ENCODE measurements at places on chromosomes 2 and 18. TPM values are rescaled to one million over a fixed set of nuclear protein-coding genes. Genes with fewer than 3 reads are reported as not detected.

The PPP1R1C gene
- total RNA-seq, result 1.5 TPM

The LOXHD1 gene
- total RNA-seq, result not detected

The LRRTM4 gene
- not detected for total RNA-seq

The IL36RN gene
- total RNA-seq, result not detected

The SNTG2 gene
- not detected for total RNA-seq

DNA sequence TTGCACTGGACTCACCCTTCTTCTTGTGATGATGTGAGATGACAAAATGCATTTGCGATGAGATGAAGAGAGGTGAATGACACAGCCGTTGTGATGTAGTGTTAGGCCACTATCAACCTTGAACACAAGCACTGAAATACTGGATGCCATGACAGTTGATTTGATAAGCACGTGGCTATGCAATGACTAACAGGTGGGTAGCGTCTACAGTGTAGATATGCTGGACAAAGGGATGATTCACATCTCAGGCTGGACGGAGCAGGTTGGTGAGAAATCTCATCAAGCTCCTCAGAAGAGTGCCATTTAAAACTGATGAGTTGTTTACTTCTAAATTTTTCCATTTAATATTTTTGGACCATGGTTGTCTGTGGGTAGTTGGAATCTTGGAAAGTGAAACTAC is 375.8 kb upstream of the LYPD1 start:
- peak; percentile 19 for DNase-seq

- DNase-seq, result no peak
Observed at GRCh38 chr2:142745691-142746090, 131.8 kb upstream of the KYNU start.

GRCh38 chr2:98468621-98469236 is 24.1 kb downstream of the INPP4A start:
- peak; percentile 29 for DNase-seq

GRCh38 chr2:159010340-159010739 is 41.9 kb downstream of the TANC1 start:
- peak; percentile 71 for DNase-seq

- peak; percentile 27 for DNase-seq
Observed at GRCh38 chr2:209771474-209772289, at the start of gene UNC80. TSS of gene UNC80 (plus strand) at chr2:209771832. CDS start at chr2:209772073, 241 bp downstream.

DNA sequence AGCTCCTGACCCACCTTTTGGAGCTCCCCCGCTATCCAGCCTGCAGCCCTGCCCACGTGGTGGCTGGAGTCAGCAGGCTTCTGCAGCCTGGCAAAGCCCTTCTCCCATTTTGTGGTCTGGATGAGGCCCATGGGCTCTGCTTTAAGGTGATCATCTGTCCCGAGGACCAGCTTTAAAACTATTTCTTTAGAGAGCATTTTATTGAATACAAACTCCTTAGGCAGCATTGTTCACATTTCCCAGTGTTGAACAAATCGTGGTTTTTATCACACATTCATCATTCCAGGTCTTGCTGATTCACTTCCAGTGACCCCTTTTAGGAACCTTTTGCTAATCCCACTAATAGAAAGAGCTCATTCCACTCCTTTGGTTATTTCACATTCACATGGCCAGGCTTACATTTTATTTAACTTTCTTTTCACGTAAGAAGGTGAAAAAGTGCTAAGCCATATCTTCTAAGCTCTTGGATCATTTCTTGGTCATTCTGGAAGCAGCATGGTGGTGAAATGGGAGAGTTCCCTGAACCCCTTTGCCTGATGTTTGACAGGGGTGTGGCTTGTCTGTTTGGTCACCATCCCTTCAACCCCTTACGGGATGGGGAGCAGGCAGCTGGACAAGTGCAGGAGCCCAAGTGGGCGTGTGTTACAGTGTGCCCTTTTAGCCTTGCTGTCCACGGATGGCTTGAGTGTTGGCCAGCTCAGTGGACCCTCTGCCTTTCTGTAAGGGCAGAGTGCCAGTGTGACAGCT is 80.4 kb upstream of the RAPGEF4 start:
- DNase-seq, result peak; percentile 94

DNA sequence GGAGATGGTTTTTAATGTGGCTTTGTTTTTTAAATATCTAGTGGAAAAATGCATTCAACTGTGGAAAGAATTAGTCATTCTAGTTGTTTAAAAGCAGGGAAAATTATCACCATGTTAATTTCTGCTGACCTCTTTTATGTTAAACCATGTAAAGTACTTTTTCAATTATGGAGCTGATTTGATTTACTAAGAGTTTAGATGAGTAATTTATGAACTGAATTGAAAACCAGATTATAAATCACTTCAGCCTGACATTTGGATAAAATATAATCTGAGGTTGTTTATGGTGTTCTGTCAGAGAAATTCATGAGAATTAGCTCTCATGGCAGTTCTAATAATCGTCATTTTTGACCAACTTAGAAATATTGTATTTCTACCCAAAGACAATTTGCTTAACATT is 11.6 kb downstream of the ITGA4 start:
- DNase-seq, result no peak

GRCh38 chr2:39511605-39512433 is 74.7 kb upstream of the MAP4K3 start:
- DNase-seq, result no peak

- DNase-seq, result peak; percentile 66
Observed at GRCh38 chr2:101123795-101124471, 27.2 kb downstream of the TBC1D8 start.

- no peak for DNase-seq
Observed at GRCh38 chr18:46711444-46711863, 45.4 kb downstream of the ST8SIA5 start.

GRCh38 chr2:28979576-28980366 is 1.3 kb upstream of the TOGARAM2 start:
- peak; percentile 60 for DNase-seq

DNA sequence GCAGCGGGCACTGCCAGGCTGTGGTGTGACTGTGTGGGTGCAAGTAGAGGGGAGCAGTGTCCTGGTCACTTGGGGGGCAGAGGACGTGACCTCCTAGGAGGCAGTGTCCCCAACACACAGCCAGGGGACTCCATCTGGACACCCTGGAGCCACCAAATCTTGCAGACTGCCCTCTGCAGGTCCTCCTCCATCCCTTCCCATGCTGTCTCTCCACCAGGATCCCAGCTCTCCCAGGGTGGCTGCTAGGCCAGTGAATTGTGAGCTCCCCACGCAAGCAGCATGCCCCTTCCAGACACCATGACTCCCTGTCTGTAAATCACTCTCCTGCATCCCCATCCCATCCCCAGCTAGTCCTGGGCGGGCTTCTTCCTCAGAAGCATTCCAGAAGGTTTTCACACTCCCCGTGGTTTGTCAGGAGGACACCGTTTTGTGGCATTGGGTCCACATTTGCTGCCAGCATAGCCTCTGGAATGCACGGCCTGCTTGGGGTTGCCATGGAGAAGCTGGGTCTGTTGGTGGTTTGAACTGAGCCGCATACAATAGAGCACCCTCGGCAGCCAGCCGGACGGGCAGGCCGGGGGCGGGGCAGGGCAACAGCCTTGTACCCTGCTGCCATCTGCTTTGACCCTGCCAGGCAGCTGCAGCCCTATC is 210.7 kb downstream of the KLHL29 start:
- no peak for DNase-seq

DNA sequence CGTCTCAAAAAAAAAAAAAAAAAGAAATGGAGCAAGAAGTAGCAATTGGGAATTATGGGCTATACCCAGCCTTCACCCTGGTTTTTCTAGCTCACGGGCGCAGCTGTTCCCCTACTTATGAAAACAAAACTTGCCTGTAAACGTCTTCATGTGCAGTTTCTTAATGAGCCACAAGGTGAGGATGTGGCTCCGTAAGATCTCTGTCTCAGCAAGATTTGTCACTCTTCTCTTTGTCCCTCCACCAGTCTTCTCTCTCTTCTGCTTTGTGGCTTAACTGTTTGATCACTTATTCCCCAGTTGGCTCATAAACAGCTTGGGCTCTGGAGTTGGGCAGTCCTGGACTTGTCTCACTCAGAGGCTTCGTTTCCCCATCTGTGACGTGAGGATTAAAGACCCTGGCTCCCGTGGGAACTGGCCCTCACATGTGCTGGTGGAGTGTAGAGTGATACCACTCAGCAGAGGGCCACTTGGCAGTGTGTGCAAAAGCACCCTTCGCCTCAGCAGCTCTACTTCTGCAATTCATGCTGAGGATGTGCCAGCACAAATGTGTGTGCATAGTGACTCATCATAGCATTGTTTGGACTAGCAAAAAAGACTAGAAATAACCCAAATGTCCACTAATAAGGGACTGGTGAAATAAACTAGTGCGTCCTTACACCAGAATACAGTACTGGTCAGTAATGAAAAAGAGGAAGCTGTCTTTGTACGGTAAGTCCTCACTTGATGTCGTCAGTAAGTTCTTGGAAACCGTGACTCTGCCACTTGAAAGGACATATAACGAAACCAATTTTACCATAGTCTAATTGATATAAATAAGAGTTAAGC is 8.7 kb downstream of the CEP68 start:
- DNase-seq, result peak; percentile 84

GRCh38 chr2:72755647-72756423 is 70.0 kb downstream of the EXOC6B start:
- DNase-seq, result no peak

GRCh38 chr2:159895258-159896065 is 97.5 kb upstream of the CD302 start:
- no peak for DNase-seq

GRCh38 chr2:12965540-12966269 is 249.0 kb downstream of the TRIB2 start:
- DNase-seq, result peak; percentile 72
